ENCODE measurements at places on chromosomes 12 and 14. TPM values are rescaled to one million over a fixed set of nuclear protein-coding genes. Genes with fewer than 3 reads are reported as not detected.

DNA sequence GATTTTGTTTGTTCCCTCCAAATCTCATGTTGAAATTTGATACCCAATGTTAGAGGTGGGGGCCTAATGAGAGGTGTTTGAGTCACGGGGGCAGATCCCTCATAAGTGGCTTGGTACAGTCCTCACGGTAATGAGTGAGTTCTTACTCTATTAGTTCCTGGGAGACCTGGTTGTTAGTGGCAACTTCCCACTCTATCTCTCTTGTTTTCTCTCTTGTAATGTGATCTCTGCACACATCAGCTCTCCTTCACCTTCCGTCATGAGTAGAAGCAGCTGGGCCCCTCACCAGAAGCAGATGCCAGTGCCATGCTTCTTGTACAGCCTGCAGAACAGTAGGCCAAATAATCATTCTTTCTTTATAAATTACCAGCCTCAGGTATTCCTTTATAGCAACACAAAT, 29.6 kb upstream of the KCNK10 start:
- DNase-seq, result no peak

DNA sequence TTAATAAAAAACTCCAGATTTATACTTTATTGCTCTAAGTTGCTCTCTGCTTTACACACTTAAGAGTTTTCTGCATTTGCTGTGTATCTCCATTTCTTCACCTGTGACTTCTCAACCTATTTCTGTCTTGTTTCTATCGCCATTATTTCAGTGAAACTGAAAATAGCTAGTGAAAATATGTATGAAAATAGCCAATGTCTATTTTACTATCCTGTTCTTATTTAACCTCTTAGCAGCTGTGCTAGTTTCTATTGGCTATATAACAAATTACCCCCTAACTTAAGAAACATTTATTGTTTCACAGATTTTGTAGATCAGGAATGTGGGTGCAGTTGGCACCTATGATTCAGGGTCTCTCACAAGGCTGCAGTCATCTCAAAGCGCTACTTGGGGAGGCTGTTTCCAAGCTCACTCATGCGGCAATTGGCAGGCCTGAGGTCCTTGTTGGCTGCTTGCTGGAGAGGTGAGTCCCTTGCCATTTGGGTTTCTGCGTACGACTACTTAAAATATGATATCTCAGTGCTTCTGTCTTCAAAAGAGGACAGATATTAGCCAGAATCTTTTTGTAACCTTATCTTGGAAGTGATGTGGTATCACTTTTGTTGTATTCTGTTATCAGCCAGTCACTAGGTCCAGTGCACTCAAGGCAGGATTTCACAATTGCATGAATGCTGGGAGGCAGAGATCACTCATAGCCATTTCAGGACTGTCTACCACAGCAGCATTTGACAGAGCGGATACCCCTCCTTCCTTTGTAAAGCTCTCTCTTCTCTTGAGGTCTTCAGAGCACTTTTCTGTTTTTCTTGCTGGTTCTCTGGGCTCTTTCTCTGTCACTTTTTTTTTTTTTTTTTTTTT, 7.2 kb downstream of the ERC1 start:
- DNase-seq, result no peak

DNA sequence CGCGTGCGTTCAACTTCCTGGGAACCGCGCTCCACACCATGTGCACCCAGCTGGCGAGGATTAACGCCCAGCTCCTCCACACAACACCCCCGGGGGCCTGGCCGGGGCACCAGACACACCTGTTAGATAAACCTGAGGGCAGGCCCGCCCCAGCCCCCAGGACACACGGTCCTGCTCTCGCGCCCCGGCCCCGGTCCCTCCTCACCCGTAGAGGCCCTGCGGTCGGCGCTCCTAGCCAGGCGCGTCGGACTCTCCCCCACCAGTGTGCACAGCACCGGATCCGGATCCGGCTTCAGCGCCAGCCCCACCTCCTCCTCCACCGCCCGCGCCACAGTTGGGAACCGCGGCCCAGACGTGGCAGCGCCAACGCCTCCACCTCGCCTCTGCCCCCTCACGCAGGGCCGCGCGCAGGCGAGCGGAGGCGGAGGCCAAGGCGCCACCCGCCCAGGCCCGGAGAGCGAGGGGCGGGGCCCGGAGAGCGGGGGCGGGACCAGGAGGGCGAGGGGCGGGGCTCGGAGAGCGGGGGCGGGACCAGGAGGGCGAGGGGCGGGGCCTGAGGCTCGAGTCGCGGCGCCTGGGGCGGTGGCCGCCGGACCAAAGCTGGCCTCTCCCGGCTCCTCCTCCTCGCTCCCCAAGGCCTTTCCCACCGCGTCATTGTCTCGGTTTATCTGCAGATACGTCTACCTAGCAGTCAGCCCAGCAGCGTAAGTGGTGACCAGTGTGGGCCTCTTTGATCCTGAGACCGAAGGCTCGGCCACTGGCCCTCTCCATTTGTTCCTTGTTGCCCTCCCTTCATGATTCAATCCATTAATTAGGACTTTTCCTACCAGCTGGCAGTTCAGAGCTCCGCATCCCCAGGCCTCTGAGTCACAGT, at the start of gene GNPNAT1:
TSS of gene GNPNAT1 (minus strand) at position 385 of the 874 bp plus-strand sequence. CDS start 6,957 bp downstream, outside the sequence.
- DNase-seq, result peak; percentile 90

DNA sequence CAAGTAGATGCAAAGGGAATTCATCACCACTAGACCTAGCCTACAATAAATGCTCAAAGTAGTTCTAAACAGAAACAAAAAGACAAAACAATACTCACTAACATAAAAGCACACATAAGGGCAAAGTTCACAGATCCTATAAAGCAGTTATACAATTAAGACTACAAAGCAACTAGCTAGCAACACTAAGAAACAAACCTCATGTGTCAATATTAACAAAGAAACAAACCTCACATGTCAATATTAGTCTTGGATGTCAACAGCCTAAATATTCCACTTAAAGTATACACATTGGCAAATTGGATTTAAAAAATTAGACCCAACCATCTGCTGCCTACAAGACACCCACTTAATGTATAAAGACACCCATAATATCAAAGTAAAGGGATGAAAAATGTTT, 152.7 kb downstream of the KCNK10 start:
- DNase-seq, result no peak

DNA sequence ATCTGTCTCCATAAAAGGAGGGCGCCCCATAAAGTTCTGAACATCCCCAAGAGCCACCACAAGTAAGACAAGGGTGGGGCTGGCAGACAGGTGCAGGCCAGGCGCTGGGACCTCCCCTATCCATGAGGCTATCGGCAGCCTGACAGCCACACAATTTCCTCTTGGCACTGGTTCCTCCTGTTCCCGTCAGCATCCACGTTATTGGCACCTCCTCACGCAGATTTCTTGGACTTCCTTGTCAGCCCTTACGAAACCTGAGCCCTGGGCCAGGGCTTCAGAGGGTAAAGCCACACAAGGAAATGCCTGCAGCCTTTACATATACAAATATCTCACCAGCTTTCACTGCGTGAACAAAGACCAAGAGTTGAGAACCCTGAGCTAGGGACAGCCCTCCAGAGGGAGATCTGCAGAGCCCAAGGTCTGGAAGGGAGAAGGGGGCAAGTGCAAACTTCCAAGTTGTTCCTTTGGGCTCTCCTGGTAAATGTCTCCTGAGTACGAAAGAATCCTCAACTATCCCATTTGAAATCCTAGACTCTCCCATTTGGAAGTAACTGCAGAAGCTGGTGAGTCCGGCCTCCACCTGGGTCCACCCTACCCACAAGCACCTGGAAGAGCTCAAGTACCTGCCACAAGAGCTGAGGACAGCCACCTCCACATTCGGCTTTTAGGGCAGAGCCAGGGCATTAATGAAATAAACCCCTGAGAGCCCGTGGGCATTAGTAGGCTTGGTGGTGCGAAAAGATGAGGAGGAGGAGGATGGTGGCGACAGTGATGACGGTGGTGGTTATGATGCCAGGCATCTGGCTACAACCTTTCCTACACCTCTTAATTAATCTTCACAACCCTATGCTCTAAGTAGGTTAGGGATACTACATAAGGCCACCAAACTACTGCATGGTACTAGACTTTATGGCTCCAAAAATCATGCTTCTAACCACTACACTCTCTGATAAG, 5.5 kb upstream of the TC2N start:
- peak; percentile 83 for DNase-seq

- DNase-seq, result no peak
Observed at GRCh38 chr14:66540038-66540437, 32.1 kb downstream of the GPHN start.

The TNFAIP2 gene
- 46.7 TPM for total RNA-seq

The FGD6 gene
- total RNA-seq, result 22.7 TPM

The CCDC60 gene
- not detected for total RNA-seq

The CKB gene
- 702 TPM for total RNA-seq
